ENCODE measurements at places on chromosomes 4 and X. TPM values are rescaled to one million over a fixed set of nuclear protein-coding genes. Genes with fewer than 3 reads are reported as not detected.

Gene SERPINA7
- total RNA-seq: not detected

Gene RADX
- 3.9 TPM for total RNA-seq

Gene CCDC158
- total RNA-seq: 0.11 TPM

Gene UTP14A
- total RNA-seq: 12.0 TPM

Gene HS6ST2
- total RNA-seq: 0.30 TPM

Gene AFF2
- total RNA-seq: 9.0 TPM

Gene KCNE5
- 0.76 TPM for total RNA-seq

Gene GLUD2
- 1.7 TPM for total RNA-seq

Gene FAM47A
- total RNA-seq: not detected
